ENCODE measurements at places on chromosomes 16 and 17.

DNA sequence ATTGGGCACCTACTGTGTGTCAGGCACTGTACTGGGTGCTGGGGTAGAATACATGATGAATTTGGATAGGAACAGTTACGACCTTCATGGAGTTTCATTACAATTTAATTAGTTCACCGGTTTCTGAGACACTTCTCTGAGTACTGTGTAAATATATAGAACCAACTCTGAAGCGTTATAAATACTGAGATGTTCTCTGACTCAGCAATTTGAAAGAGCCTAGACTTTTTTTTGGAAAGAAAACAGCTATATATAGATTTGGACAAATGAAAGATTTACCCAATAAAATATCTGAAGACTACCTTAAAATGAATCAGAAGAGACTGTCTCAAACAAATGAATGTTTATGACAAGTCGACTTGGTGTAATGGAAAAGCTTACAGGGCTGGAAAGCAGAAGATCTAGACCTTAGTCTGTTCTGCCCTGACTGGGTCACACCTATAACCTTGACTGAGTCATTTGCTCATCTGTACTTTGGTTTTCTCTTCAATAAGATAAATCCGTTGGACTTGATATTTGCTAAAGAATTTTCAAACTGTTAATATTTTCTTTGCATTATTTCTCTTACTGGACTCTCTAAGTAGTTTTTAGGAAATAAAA is 4.6 kb upstream of the GAN start:
- DNase-seq: no peak

- DNase-seq: no peak
These were observed 170.3 kb upstream of the RPH3AL start for GRCh38 chr17:522919-523318.

GRCh38 chr17:67891481-67892119 is 66.3 kb downstream of the BPTF start:
- DNase-seq: peak; percentile 47

DNA sequence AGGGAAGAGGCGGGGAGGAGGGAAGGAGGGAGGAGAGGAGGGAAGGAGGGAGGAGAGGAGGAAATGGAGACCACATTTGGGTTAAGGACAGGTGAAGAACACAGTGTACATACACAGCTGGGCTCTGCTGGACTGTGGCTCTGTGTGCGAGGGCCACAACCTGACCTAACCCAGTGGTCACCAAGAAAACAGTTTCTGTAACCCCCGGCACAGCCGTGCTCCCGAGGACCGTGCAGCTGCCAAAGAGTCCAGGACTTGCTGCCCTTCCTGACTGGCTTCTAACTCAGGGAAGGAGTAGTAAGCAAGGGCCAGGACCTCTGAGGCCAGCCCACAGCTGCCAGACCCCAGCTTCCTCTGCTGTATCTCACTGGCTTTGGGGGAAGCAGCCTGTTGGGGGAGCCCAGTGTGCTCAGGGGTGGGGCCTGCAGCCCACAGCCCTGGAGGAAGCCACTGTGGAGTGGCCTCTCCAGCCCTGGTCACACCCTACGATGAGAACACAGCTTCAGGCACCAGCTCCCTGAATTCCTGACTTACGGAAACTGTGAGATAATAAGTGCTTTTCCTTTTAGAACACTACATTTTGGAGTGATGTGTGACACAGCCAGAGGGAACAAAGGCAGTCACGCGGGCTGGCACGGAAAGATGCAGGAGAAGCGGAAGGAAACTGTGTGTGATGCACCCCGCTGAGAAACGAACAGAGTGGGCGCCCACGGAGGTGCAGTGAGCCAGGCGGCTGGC is 32.3 kb downstream of the SLC7A5 start:
- no peak for DNase-seq

- no peak for DNase-seq
These were observed 85.3 kb upstream of the NSRP1 start for GRCh38 chr17:30031214-30031869.

- DNase-seq: no peak
These were observed 29.6 kb downstream of the LITAF start for GRCh38 chr16:11556945-11557720.

DNA sequence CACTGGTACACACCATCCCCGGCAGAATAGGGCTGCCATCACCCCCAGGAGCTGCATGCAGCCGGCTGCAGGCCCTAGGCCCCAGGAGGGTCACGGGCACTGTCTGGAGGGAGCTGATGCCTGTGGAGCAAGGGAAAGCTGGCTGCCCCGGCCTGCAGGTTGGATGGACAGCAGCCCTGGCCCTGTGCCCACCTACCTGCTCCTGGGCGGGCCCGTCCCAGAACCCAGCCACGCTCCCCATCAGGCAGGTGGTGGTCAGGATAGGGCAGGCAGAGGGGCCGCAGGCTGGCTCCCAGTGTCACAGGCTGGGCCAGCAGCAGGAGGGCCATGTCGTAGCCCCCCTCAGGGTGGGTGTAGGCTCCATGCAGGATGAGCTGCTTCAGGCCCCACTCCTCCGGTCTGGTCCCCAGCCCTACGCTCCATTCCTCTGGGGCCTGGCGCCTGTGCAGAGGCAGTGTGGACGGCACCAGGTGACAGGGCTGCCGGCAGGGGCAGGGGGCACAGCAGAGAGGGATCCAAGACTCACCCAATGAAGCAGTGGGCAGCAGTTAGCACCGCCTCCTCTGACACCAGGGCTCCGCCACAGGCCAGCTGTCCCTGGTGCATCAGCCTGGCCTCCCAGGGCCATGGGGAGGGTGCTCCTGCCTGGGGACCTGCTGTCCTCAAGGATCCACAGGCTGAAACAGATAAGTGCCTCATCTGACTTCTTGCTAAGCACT is 4.0 kb downstream of the PRSS53 start:
- DNase-seq: no peak

- DNase-seq: no peak
These were observed 3.7 kb downstream of the GP2 start for GRCh38 chr16:20323591-20324117.

GRCh38 chr17:40720899-40721298 is 17.3 kb upstream of the KRT24 start:
- no peak for DNase-seq

- DNase-seq: no peak
These were observed 2.2 kb downstream of the SERPINF2 start for GRCh38 chr17:1744551-1745512.

GRCh38 chr16:84635702-84636101 is 12.6 kb upstream of the KLHL36 start:
- DNase-seq: no peak

DNA sequence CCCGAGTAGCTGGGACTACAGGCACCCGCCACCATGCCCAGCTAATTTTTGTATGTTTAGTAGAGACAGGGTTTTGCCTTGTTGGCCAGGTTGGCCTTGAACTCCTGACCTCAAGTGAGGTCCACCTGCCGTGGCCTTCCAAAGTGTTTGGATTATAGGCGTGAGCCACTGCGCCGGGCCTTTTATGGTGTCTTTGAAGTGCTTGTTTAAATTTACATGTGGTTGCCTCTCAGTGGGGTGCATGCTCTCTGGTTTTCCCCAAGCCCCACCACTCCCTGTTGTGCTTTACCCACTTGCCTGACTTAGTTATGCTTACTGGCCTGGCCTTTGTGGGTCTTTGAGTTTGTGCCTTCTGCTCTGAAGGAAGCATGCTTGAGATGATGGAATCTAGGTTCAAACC is 132.0 kb downstream of the PRKCB start:
- DNase-seq: no peak

DNA sequence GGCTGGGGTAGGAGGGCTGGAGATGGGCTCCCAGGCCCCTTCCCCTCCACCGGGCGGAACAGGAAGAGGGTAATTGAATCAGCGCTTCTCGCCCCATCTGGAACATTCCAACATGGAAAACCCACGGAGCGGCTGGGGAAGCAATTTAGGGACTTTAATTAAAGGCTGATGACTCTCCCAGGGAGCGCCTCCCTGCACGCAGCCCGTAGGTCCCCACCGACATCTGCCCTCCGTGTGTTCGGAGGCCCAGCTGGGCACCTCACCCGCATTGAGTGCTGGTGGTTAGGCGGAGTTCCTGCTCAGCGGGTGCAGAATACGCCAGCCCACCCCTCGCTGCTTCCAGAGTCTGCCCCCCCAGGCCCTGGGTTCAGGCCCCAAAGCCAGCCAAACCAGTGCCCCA is 10.0 kb downstream of the HS3ST6 start:
- no peak for DNase-seq

GRCh38 chr17:77884019-77884418 is 74.5 kb upstream of the TNRC6C start:
- DNase-seq: no peak

- DNase-seq: no peak
These were observed 9.7 kb downstream of the CDRT4 start for GRCh38 chr17:15457723-15458094.

DNA sequence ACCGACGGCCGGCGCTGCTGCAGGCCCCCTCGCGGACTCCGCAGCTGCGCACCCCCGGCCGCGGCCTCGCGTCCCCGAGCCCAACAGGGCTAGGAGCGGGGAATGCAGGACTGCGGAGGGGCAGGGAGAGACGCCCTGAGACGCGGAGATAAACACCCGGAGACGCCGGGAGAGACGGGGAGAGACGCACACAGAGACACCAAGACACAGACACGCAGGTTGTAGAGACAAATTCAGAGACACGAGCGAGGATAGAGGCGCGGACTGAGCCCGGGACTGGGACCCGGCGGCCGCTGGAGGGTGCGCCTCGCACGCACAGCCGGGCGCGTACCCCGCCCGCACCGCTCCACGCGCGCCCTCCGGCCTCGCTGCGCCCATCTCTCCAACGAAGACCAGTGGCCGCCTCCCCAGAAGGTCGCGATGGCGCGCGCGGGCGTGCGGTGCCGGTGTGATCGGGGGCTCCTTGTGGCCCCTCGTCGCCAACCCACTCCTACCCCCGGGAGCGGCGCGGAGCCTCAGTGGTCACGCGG is 902 bp downstream of the STAC2 start:
- DNase-seq: no peak

DNA sequence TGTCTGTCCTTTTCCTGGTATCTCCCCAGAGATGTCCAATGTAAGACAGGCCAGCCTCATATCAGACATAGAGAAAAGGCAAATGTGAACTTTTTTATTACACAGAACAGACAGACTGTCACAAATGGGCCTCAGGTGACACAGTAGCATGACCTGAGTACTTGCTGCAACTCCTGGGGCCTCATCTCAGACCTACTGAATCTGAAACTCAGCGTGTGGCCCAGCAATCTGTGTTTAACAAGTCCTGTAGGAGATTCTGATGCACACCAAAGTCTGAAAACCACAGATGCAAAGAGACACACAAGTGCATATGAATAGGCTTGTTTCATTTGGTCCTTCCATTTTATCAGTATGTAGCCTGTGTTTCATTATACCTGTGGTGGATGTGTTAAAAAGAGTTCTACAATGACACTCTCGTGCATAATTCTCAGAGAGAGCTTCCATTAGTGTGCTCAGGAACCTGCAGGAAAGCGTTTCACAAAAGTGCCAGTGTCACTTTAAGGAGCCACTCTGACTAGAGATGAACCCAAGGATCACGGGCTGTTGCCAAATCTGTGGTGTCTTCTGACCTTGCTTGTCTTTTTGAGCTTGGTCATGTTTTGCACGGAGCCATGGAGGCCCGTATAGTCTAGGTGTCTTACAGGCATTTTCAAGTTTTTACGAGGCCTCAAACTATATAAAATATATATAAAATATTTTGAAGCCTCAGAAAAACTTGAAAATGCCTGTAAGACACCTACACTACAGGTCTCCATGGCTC is 33.8 kb upstream of the NF1 start:
- no peak for DNase-seq

GRCh38 chr17:42882166-42882565 is 18.4 kb upstream of the G6PC1 start:
- no peak for DNase-seq

GRCh38 chr17:56290101-56290801 is 137.0 kb downstream of the ANKFN1 start:
- no peak for DNase-seq

- DNase-seq: no peak
These were observed 454.3 kb upstream of the EEF2KMT start for GRCh38 chr16:5551909-5552308.

- DNase-seq: no peak
These were observed 34.9 kb upstream of the RBFOX3 start for GRCh38 chr17:79645777-79646088.

DNA sequence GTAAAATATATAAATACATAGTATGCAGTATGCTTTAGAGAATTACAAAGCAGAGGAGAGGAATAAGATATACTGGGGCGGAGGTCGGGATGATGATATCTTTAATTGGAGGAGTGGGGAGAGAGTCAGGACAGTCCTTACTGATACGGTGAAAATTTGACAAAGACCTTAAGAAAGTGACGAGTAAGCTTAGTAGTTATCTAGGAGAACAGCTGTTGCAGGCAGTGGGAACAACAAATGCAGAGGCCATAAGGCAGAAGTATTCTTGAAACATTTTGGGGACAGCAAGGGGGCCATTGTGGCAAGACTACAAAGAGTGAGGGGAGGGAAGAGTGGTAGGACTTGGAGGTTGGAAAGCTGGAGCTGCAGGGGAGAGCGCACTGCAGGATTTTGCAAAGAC is 22.3 kb upstream of the CDC6 start:
- no peak for DNase-seq

DNA sequence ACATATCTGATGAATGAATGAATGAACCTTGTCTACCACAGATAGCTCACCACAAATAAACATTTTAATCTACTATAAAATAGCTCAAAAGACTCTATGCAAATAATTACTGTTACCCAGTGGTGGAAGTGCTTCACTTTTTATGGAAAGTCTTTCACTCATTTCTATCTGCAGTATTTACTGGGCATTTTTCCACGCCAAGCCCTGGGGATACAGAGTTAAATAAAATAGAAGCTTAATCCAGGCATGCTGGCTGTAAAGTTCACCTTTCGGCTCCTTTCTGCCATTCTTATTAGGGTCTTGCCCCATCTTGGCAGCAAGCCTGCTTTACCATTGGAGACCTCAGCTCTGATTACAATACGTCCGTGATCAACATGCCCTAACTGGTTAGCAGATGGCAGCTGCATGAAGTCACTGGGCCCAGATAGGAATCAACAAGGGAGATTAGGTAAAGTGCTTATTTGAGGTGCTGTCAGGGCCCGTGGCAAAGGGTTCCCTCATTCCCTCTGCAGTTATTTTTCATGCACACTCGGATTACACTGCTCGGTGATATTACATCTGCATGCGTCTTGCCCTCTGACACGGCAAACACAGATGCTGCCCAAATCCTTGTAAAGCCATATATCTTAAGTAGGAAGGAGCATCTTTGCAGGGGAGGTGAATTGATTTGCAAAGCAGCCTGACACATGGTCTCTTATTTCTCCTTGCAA is 648.9 kb downstream of the WWOX start:
- DNase-seq: no peak

DNA sequence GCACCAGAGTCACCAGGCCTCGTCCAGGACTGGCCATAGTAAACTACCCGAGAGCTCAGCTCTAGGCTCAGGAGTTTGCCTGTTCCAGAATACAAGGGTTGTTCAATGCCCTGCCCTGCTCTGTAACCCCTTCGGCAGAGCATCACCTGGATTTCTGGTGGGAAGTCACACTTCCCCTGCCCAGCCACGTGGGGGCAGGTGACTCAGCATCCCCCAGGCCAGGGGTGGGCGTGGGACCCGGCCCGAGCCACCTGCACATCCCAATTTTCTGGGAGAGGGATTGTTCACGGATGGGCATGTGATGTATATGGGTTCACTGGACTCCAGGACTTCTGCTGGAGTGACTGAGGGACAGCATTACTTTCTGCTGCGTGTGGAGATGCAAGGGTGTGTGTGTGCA is 25.8 kb downstream of the COX4I1 start:
- DNase-seq: no peak

- no peak for DNase-seq
These were observed 3.8 kb upstream of the SNX20 start for GRCh38 chr16:50684823-50685461.

Data from BJ (cell line).